Omental fat pad (tissue), 4 donors: ENCODE measurements at places on chromosomes 13 and 19.

DNA sequence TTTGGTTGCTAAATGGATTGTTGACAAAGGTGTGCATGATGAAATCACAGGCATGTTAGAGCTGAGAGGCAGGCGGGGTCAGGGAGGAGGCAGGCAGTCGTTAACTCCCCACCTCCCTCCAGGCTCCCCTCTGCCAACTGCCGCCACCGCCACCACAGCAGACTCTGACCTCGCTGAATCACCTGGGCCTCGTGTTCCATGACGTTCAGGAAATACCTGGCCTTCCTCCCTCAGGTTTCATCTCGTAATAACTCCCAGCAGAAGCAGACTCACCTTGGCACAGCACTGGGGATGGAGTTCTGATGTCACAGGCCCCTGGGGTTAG lies 198.5 kb downstream of the KATNAL1 start:
- no peak for DNase-seq

GRCh38 chr19:811506-812048 lies 10.2 kb downstream of the PLPPR3 start:
- DNase-seq, result no peak

DNA sequence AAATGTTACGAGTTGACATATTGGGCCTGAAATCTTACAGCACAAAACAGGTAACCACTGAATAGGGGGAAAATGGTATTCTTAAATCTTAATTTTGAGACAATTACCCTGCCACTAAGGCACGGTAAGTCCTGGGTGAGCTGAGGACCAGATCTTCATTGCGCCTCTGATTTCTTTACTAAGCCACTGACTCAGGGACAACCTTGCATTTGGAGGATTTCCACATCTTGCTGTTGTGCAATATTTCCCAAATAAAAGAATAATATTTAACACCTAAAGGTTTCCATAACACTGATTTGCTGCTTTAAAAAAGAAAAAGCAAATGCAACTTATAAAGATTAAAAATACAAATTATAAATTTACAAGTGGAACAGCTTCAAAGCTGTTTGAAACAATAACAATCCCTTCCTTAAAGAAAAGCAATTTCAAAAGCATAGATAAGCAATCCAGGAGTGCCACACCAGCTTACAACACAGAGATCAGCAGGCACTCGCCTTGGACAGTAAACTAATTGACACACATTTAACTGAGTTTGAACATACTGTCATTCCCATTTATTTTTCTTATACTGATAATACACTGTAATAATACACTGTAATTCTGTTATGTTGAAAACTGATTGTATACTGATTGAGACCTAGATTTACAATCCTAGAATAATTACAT lies 79.6 kb upstream of the DOCK9 start:
- DNase-seq, result no peak

GRCh38 chr19:3041327-3041726 lies 12.2 kb upstream of the TLE2 start:
- no peak for DNase-seq

DNA sequence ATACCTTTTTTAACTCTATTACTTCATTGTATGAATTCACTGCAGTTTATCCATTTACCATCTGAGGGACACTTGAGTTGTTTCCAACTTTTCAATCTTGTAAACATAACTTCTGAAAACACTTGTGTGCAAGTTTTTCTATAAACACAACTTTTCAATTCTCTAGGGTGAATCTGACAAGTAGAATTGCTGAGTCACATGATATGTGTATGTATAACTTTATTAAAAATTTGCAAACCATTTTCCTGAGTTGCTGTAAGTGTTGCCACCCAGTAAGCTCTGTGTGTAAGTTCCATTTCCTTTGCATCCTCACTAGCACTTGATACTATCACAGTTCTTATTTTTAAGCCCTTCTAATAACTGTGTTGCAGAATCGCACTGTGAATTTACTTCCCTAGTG lies 1415.6 kb upstream of the ATXN8OS start:
- DNase-seq, result no peak

- DNase-seq, result no peak
Observed at GRCh38 chr13:28890712-28891111, 70.6 kb downstream of the MTUS2 start.

- DNase-seq, result no peak
Observed at GRCh38 chr13:71877256-71877653, 10.3 kb upstream of the DACH1 start.

DNA sequence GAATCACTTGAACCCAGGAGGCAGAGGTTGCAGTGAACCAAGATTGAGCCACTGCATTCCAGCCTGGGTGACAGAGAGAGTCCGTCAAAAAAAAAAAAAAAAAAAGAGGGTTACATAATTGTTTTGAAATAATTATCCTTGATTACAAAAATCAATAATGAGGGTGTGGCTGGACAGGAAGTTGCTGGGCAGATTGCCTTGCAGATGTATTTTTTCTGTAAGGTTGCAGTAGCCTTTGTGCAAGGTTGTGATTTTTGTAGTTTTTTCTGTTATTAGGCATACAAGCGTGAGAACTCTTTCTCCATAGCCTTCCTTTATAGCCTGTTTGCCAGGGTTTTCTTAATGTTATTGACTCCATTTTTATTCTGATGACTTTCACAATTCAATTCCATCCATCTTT lies 40.7 kb upstream of the SIN3B start:
- DNase-seq, result no peak

GRCh38 chr19:41457241-41457640 lies 14.3 kb downstream of the ERICH4 start:
- DNase-seq, result no peak

- DNase-seq, result no peak
Observed at GRCh38 chr19:39928357-39928725, 6.1 kb downstream of the FCGBP start.

DNA sequence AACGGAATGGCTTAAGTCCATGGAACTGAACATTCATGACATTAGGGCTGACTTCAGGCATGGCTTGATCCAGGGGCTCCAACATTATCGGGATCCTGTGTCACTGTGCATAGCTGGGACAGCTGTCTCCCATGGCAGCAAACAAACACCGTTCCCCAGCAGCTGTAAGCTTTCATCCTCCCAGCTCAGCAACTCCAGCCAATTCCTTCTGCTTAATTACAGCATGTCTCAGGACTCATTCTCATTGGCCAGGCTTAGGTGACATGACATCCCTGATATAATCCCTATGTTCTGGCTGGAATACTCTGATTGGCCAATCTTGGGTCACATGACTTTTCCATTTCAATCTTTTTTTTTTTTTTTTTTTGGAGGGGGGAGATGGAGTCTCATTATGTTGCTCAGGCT lies 10.9 kb upstream of the TLE5 start:
- DNase-seq, result no peak

- DNase-seq, result no peak
Observed at GRCh38 chr13:24527266-24527775, 14.7 kb upstream of the PARP4 start.

DNA sequence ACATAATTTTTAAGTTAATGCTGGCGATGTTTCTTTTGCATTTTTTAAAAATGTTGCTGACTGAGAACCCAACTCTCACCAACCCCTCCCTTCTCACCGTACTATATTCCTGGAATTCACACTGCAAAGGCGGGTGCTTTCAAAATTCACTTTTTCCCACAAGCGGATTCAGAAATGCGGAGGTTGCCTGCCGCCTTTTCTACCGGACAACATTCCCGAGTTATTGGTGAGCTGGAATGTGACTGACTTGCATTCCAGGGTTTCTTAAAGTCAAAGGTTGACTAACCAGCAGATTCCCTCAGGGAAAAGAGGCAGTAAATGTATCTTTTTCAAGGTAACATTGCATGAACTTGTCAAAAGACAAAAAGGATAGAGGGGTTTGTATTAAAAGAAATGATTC lies 113.3 kb downstream of the RAB20 start:
- no peak for DNase-seq

DNA sequence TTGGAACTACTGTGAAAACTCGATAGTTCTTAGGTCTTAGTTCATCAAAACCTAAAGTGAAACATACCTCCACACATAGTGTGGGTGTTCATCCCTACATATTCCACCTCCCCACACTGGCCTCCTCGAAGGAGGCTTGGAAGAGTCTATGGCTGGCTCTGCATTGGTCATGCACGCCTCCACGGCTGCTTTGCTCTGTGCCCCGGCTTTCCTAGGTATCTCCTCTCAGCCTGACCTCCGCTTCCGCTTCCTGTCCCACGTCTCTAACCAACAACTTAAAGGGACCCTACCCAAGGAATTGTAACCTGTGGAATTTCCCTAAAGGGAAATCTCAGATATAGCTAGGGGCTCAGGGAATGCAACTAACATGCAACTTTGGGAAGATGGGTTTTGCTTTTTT lies 79.7 kb upstream of the MBNL2 start:
- no peak for DNase-seq

DNA sequence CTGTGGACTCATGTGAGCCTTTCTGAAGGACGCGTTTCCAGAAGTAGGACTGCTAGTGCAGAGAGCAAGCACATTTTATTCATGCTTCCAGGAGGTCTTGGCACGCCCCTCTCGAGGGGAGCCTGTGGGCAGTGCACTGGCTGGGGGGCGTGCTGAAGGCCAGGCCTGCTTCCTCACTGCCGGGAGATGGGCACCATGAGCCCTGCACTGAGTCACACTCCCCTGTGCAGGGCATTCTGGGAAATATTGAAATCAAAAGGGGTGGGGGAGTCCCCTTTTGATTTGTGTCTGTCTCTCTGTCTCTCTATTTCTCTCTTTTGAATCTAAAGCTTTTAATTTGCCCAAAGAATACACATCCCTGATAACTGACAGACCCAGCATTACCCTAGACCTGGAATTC lies 34.0 kb downstream of the DPF1 start:
- no peak for DNase-seq

DNA sequence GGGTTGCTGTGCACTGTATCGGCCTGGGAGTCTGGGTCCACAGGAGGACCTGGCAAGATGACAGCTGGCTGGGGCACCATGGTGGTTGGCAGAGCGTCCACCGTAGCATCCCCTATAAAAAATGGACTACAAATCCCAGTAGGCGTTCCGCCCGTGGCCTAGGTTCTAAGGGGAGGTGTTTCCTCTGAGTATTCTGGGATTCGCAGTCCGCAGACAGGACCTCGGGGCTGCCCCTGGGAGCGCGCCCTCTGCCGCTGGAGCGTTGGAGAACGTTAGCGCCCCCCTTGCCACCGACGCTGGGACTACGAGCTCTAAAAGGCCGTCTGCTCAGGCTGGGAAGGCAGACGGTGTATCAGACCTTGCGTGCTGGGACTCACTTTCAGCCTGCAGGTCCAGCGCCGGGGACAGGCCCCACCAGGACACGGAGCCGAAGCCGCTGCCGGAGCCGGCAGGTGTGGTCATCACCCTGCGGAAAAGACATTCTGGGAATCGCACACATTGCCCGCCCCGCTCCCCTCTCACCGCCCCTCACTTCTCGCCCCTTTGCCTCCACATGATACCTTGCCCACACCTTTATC lies 372 bp downstream of the DNAAF3 start:
- no peak for DNase-seq

DNA sequence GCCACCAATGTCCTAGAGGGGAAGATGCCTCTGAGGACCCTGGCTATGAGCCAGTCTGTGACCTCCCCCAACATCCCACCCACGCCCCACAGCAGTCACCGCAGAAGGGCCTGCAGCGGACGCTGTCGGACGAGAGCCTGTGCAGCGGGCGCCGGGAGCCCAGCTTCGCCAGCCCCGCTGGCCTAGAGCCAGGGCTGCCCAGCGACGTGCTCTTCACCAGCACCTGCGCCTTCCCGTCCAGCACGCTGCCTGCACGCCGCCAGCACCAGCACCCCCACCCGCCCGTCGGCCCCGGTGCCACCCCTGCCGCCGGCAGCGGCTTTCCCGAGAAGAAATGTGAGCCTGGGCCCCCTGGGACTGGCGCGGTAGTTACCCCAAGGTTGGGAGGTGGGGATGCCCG lies 30.6 kb downstream of the DPF1 start:
- DNase-seq, result no peak
